ENCODE measurements at places on chromosomes 2 and 18.

DNA sequence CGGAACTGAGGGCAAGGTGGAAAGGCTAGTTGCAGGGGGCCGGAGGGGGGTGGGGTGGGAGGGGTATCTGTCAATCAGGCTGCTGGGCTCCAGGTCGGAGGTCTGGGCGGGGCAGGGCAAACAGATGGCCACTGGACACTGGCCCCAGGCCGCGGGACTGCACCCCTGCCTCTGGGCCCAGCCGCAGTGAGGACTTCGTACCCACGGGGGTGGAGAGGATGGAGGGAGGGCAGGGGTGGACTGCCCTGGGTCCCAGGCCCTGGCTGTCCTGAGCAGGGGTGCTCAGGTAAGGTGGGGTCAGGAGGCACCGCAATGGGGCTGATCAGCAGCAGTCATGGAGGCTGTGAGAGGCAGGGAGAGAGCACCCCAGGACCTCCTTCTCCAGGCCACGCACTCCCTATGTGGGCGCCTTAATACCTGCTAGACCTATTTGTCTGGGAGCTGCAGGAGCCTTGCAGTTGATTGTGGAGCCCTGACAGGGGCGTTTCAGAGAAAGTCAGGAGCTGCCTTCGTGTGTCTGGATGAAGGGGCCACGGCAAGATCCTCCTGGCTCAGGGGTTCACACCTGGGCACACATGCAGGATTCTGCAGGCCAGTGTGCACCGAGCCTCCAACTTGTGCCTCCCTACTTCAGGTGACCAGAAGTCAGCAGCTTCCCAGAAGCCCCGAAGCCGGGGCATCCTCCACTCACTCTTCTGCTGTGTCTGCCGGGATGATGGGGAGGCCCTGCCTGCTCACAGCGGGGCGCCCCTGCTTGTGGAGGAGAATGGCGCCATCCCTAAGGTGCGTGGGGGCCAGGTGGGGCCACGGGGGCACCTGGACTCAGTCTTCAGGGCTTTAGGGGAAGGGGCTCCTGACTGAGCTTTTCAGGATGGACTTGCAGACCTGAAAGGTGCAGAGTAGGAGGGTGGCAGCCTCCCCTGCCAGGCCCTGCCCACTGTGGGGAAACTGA lies 1.5 kb downstream of the CTDSP1 start:
- no peak for DNase-seq

- DNase-seq = no peak
Observed at GRCh38 chr18:811892-812375, at the start of gene YES1. TSS of gene YES1 (minus strand) at chr18:812242. CDS start at chr18:756827, 55,415 bp downstream.

DNA sequence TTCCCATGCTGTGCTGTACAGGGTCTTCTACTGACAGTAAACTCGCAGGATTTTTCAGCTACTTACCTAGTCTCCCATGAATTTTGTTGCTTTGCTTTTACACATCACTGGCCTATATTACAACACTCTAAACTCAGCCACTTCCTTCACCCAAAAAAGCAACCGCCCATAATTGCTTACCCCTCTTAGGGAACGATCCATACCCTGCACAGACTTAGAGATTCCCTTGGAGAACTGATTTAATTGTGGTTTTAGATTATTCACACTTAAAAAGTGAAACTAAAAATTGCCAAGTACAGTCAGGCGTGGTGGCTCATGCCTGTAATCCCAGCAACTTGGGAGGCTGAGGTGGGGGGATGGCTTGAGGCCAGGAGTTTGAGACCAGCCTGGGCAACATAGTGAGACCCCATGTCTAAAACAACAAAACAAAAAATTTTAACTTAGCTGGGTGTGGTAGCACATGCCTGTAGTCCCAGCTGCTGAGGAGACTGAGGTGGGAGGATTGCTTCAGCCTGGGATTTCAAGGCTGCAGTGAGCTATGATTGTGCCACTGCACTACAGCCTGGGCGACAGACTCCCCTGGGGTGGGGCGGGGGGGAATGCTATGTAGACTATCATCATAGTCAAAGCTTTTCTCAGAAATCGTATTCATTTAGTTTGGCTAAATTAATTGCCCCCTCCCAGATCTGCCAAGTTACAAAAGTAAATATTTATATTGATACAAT lies 19.3 kb downstream of the MRPL30 start:
- DNase-seq = no peak

- no peak for DNase-seq
Observed at GRCh38 chr2:237148624-237149023, 62.9 kb downstream of the COPS8 start.

- no peak for DNase-seq
Observed at GRCh38 chr18:65907281-65907680, 156.5 kb downstream of the CDH7 start.

DNA sequence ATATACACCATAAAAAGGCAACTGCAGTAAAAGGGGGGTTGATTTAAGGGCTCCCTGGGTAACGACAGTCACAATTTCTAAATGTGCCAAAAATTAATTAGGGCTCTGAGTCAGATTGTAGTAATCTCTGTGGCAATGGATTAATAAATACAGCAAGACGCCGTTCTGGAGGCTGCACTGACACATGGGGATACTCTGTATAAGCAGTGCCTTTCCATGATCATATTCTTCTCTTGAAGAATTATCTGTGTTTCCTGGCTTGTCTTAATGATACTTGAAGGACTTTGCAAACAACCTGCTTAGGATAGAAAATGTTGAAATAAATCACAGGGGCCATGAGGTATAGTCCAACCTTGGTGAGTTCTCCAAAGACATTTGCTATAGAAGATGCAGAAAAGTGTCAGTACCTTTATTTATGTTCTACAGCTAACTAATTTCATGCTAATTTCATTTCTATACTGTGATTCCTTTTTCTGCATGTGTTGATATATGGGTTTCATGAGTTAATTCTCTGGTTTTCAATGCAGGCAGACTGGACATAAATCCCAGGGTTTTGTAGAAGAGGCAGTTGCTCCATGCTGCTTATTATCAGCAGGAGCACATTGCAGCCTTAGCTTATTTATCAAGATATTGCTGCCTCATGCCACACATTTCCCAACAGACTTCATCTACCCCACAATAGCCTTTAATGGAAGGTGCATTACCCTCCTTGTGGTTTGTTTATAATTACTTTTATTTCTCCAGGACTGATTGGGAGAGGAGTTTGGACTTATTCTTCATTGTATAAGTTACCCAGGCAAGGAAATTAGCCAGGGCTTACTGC lies 54.8 kb downstream of the HNMT start:
- DNase-seq = no peak

DNA sequence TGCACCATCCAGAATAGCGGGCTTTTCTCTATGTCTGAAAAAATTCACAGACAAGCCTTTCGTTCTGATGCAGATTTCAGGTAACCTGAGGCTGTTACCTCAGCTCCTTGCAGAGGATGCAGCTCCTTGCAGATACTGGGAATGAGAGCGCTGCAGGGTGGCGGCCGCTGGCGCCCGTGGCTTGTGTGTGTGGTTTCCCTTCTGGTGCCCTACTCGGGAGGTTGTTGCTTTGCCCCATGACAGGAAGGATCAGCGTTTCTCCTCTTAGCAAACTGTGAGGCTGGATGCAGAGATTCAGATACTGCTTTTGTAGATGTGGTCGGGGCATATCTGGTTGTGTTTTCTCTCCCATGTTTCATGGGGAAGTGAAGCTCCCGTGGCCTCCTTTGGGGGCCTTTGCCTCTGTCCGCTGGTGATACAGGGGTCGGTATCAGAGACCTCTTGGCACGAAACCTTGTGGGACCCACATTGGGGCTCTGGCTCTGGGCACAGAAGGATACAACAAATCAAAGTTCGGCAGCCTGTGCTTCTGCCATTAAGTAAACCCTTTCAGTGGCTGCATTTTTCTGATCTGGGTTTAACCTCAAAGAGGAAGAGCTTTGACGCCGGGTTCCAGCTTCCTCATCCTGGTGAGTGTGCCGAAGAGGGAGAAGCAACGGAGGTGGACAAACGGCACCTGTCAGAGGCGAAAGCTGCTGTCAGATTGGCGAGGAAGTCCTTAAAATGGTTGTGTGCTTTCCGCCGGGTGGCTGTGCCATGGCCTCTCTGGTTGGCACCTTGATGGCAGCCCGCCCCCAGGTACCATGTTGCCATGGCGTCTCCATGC lies 127.8 kb downstream of the MBP start:
- DNase-seq = no peak

DNA sequence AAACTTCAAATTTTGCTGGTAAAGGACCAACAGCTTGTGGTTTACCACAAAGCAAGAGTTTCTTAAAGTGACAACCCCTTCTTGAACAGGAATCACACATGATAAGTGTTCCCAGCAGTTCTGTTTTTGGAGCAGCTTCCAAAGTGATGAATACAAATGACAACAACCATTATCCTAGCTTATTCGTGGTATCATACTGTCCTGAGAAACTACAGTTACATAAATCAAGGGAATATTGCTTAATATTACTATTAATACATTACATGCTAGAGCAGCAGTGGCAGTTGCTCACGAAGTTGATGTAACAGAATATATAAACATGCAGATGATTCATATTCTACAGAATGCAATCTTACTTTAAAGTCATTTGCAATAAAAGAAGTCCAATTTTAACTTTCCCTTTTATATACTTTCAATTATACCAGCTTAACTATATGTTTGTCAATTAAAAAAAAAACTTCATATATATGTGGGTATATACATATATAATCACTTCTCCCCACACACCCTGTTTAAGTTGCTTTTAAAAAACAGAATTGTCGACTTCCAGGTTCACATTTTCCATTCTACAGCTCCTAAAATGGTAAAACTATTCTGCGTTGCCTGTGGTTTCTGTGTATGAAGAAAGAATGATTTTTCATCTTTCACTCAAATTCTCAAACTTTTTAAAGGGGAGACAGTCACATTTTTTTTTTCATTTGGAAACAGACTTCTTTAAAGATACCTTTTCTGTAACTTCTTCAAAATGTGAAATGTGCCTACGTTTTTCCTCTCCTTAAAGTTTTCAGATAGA lies 713.6 kb downstream of the TDRD15 start:
- no peak for DNase-seq

- no peak for DNase-seq
Observed at GRCh38 chr2:36775261-36775660, 78.8 kb downstream of the VIT start.

- no peak for DNase-seq
Observed at GRCh38 chr2:226443112-226443511, 356.5 kb downstream of the IRS1 start.

GRCh38 chr2:61257446-61257845 lies 95.5 kb downstream of the C2orf74 start:
- DNase-seq = no peak

GRCh38 chr18:74731097-74731496 lies 133.4 kb downstream of the ZNF407 start:
- DNase-seq = no peak

GRCh38 chr2:12718015-12718671 lies 1.4 kb downstream of the TRIB2 start:
- DNase-seq = no peak

GRCh38 chr2:197704434-197705120 lies 592 bp upstream of the MARS2 start:
- no peak for DNase-seq

GRCh38 chr2:141490886-141491285 lies 639.9 kb downstream of the LRP1B start:
- no peak for DNase-seq

DNA sequence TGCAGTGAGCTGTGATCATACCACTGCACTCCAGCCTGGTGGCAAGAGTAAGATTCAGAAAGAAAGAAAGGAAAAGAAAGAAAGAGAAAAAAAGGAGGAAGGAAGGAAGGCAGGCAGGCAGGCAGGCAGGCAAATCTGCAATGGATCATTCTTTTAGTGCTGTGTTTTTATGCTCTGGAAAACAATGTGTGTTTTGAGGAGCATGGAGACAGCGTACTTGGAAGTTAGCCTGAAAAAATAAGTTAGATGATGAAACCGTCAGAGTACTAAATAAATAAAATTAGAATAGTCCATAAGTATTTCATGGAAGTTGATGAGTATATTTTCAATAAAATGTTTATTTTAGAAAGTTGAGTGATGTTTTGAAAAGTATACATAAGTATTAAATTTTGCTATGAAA lies 366.4 kb upstream of the CDH20 start:
- no peak for DNase-seq

DNA sequence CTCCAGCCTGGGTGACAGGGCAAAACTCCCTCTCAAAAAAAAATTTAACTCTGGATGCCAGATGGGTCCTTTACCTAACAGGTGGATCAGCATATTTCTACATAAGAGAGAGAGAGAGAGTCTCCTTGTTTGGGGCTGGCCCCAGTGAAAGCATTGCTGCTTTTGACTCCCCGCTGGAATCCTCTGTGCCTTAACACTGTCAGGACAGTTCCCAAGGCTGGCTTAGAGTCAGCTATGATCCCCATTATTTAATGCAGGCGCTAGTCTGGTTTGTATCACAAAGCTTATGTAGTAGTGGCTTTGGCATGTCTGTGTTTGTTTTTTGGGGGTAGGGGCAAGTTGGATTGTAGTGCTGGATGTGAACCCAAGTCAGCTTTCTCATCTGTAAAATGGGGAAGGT lies 9.4 kb downstream of the INPP4A start:
- DNase-seq = no peak

GRCh38 chr18:22778996-22779395 lies 154.1 kb upstream of the RBBP8 start:
- no peak for DNase-seq

DNA sequence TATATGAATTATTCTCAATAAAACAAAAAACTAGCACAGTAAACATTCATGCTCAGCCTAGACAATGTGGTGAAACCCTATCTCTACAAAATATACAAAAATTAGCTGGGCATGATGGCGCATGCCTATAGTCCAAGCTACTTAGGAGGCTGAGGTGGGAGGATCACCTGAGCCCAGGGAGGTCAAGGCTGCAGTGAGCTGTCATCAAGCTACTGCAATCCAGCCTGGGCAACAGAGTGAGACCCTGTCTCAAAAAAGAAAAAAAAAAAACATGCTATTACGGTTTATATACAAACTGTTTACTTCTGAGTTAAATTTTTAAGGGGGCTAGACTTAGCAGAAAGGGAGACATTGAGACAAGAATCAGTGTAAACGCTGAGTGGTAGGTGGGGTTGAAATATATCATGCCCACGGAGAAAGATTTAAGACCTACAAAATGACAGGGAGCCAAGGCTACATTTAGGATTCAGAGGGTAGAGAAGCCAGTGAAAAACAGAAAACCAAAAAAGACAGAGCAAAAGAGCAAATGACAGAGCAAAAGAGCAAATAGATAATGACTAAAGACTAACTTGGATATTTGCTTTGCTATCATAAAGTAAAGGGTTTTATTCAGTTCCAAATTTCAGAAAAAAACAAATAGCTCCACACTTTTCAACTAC lies 7.5 kb downstream of the TTC32 start:
- no peak for DNase-seq

- no peak for DNase-seq
Observed at GRCh38 chr2:200137271-200137670, 169.2 kb upstream of the SPATS2L start.

GRCh38 chr2:241996100-241996499 lies 126.6 kb downstream of the RTP5 start:
- DNase-seq = no peak

GRCh38 chr2:174597345-174598047 lies at the start of gene WIPF1:
TSS of gene WIPF1 (minus strand) at chr2:174597804. CDS start at chr2:174585573, 12,231 bp downstream.
- DNase-seq = no peak
